ENCODE measurements at places on chromosomes 5 and 9.

DNA sequence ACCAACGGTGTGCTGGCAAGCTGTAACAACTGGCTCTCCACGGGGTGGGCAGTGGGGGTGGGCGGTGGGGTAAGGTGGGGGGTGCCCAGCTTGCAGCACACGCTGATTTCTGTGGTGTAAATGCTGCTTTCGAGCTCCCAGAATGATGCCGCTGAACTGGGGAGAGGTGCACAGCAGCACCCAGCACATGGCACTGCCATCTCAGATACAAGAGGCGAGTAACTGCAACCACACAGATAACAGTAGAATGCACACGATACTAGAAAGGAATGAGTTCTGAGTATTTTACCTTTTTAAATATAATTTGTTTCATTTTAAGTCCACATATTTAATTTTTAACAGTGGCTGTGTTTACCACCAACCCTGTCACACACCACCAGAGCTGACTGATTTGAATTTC is 87.9 kb downstream of the SEMA4D start:
- no peak for DNase-seq

- no peak for DNase-seq
Observed at GRCh38 chr9:71632776-71633175, 135.5 kb downstream of the CEMIP2 start.

GRCh38 chr9:2425676-2426075 is 195.9 kb upstream of the VLDLR start:
- DNase-seq = no peak

DNA sequence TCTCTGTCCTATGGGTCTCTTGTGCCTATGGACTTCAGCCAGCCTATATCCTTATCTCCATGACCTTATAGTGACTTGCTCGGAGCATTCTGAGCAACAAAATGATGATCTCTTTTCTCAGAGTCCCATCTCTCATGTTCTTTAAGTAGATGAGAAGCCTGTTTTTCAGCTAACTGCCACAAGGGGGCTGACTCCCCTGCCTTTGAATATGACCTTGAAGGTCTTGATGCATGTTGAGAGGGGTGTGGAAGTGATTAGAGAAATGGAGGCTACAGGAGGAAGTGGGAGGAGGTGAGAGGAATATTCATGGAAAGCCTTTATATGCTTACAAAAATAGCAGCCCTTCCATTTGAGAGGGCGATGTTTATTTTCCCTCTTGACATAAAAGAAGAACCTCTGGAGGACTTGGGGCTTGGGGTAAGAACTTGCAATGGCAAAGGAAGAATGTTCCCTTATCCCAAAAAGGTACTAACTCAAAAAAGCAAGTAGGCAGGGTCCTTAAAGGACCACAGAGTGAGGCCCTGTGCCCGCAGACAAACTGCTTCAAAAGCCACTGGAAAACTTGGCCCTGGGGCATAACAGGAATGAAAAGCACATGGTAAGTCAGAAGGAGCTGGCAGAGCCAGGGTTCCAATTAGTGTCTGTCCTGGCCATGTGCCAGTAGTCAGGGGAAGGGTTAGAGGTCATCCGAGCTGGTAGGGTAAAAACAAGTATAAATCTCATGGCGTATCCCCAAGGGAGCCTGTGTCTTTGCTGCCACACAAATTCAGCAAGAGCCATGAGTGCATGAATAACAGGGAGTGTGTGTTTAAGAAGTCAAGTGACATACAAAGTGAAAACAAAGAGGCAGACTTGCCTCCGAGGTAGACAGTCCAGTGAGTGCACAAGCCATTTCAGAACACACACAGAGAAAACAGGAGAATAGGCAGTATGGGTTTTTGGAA is 39.1 kb downstream of the FGD3 start:
- no peak for DNase-seq

DNA sequence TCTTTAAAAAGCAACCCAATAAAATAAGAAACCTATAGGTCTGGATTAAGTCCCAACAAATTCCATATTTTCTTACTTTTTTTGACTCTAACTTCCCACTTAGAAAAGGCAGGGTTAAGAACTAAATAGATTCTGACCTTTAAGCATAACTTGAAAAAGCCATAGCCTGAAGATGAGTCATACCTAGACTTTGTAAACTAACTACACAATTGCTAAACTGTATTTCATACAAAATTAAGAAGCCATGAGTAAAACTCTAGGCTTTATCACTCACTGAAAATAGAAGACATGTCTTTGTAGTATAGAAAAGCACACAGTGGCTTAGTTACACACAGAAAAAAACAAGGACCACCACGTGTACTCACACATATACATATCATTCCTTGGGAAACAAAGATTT is 51.5 kb downstream of the MLLT3 start:
- DNase-seq = no peak

DNA sequence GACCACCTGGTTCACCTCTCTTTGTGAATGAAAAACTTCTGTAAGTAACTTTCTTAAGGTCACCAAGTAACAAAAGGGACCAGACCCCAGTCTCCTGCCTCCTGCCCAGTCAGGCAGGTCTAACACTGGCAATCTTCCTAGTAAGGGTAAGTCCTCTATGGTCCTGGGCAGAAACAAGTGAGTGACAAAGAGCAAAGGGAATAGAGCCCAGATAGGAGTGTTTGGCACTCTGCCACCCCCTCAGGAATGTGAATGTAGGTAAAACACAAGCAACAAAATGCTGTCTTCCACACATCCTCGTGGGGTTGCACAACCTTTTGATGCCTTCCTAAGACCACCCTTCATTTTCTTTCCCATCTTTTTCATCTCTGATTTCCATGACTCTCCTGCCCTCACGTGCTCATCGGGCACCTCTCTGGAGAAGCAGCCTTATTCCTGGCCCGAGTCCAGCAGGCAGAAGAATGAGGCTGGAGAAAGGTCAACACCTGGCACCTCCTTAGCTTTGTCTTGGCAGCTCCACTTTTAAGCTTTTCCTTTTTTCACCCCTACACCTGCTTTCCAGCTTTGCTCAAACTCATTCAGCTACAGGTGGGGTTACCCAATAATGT is 90.2 kb upstream of the LHFPL2 start:
- no peak for DNase-seq

GRCh38 chr9:10146517-10147331 is 466.1 kb downstream of the PTPRD start:
- DNase-seq = peak; percentile 69

- DNase-seq = no peak
Observed at GRCh38 chr5:141969783-141970771, 1.2 kb downstream of the RNF14 start.

GRCh38 chr5:82975812-82976211 is 101.4 kb downstream of the TMEM167A start:
- no peak for DNase-seq

DNA sequence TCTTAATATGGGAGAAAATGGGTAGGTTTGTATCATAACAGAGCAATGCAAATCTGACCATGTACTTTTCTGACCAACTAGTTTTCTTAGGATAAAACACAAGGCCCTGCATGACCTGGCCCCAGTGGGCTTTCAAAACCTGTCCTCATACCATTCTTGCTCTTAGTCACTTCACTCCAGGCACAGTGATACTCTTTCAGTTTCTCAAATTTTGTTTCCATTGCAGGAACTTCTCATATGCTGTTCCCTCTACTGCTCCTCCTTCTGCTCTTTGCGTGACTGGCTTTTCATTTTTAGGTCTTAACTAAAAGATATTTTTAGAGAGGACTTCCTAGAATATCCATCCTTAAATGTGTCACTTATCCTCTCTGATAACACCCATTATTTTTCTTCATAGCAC is 112.4 kb downstream of the INIP start:
- no peak for DNase-seq

DNA sequence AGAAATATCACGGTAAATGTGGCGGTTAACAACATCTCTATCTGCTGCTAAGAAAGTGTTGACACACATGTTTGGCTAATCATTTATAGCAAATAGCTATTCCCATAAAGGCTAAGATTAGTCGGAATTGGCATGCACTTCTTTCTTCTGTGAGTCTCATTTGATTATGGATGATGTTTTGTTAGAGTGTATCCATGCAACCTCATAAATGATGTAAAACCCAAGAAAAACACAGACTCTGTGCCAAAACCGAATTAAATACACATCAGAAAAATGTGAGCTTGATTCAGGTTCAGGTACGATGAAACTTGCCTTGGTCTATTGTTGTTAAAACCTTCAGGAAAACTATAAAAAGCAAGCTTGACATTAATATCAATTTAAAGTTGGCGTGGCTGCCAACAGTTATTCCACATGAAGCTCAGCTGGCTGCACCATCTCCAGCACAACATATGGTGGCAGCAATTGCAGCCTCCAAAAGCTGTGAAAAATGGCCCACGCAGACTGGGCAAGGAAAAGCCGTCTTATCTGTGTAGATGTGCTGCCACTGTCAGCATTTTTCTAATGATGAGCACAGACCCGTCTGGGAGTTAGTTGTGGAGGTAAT is 41.1 kb upstream of the ICE1 start:
- DNase-seq = no peak

DNA sequence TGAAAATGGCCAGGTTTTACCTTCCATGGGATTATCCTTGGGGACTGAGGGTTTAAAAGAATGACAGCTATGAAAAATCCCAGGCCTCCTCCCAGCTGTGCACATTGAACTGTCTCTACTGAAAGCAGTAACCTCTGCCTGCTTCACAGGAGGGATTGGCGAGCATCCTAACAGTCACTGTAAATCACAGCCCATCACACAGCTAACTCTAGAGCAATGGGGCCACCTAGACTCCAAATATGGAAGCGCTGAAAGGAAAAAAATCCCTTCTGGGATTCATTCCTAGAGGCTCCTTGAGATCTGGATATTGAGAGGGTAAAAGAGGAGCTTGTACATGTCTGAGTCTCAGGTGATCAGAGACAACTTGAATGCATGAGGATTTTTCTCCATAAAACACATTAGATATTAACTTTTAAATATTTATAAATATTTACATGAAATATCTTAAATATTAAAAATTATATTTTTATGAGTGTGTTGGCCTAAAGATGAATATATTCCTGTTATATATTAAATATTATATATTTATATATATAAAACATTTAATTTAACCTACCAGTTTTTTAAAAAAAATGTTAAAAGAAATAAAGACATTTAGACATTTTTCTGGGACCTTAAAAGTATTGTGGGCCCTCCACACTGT is 133.8 kb upstream of the SLC24A2 start:
- DNase-seq = peak; percentile 85

DNA sequence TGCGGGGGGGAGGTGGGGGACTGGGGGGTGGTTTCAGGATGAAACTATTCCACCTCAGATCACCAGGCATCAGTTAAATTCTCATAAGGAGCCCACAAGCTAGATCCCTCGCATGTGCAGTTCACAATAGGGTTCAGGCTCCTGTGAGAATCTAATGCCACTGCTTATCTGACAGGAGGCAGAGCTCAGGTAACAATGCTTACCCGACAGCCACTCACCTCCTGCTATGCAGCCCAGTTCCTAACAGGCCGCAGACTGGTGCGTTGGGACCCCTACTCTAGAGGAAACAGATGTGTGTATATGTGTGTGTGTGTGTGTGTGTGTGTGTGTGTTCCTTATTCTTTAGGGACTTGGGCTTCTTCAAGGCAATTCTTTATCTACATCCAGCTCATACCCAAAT is 352.3 kb upstream of the CCNH start:
- DNase-seq = no peak

- no peak for DNase-seq
Observed at GRCh38 chr5:57784121-57784520, 301.5 kb upstream of the ACTBL2 start.

DNA sequence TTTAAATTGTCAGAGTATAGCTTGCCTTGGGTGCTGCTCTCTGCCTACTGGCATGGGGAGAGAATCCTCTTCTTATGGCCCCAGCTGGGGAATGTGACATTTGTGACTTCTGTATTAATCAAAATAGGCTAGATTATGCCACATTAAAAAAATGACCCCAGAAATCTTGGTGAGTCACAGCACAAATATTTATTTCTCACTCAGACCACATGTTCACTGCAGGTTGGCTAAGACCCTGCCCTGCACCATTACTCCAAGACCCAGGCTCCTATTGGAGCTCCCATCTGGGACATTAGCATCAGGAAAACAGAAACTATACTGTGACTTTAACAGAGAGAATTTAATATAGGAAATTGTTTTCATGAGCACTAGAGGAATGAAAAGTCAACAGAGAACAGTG is 16.6 kb upstream of the WHRN start:
- DNase-seq = no peak

GRCh38 chr5:164345173-164345849 is 839.9 kb downstream of the MAT2B start:
- peak; percentile 10 for DNase-seq

GRCh38 chr9:4489919-4490704 is at the start of gene SLC1A1:
Gene SLC1A1 (plus strand): TSS chr9:4490468. CDS start chr9:4490680, 212 bp downstream.
- DNase-seq = no peak

- DNase-seq = no peak
Observed at GRCh38 chr5:128109138-128109537, 25.6 kb downstream of the SLC12A2 start.

- DNase-seq = no peak
Observed at GRCh38 chr5:142719836-142720370, 34.0 kb upstream of the FGF1 start.

GRCh38 chr5:66981266-66982055 is 215.1 kb downstream of the CD180 start:
- no peak for DNase-seq

DNA sequence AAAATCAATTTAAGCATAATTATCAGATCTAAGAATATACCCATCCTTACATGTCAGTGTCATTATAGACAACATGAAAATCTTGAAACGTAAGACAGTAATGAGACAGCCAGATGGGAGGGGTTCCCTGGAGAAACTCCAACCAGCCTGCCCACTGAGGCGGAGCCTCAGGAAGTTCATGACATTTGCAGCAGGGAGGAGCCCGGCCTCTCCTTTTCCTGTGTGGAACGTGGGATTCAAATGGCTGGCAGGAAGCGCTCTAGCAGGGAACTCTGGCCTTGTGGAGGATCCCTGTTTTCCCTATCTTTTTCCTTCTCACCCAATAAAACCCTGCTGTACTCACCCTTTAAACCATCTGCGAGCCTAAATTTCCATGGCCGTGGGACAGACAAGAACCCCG is 176.6 kb upstream of the KCNN2 start:
- DNase-seq = no peak

DNA sequence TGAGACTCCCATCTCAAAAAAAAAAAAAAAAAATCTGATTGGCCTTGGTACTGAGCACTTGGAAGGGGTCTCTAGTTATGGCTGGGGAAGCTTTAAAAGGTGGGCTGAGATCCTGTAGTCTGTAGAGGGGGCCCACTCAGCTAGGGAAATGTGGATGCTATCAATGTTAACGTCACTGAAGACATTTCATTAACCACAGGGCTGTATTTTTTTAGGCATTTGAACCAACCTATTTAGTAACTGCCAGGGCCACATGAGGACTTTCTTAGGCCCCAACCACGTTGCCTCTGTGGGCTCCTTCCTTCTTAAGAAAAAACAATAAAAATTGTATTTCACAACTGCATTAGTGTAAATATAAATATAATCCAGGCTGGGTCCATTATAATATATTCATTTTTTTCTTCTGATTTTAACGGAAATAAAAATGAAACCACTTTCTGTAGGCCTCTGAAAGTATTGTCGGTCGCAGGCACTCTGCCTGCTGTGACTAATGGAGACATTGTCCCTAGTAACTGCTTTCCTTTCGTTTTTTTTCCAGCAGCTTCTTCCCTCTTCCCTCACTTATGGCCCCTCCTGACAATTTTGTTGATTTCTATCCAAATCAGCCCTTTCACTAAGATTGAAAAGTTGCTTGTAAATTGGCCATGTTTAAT is 71.6 kb downstream of the GCNT1 start:
- no peak for DNase-seq

Data from NCI-H446 treated with DMSO at 0.1 percent for 48 hours (cell line).